SK-N-SH (cell line): ENCODE measurements at places on chromosomes 7 and 10. TPM values are rescaled to one million over a fixed set of nuclear protein-coding genes. Genes with fewer than 3 reads are reported as not detected.

The GIMAP6 gene
- 0.03 and 0.05 TPM in 2 replicates for polyA plus RNA-seq

The CXCL12 gene
- 4.1 and 4.7 TPM in 2 replicates for polyA plus RNA-seq

The PRSS37 gene
- not detected in 2 replicates for polyA plus RNA-seq

The TRIL gene
- 0.18 and 0.28 TPM in 2 replicates for polyA plus RNA-seq

The PNLIPRP3 gene
- polyA plus RNA-seq = not detected in 2 replicates

The EPO gene
- polyA plus RNA-seq = not detected in 2 replicates

The AGAP9 gene
- 9.1 and 9.9 TPM in 2 replicates for polyA plus RNA-seq

The PIP gene
- not detected in 2 replicates for polyA plus RNA-seq

The WDR86 gene
- 1.0 and 2.5 TPM in 2 replicates for polyA plus RNA-seq

The PDE1C gene
- 4.6 and 7.3 TPM in 2 replicates for polyA plus RNA-seq

GRCh38 chr7:997404-998395 lies 14.7 kb downstream of the CYP2W1 start:
- no peak for DNase-seq

- DNase-seq = peak; percentile 67
These were observed at the start of gene ZNF727 for GRCh38 chr7:64045301-64046040. Gene ZNF727, plus strand, starts transcription at chr7:64045434. Its CDS starts 188 bp downstream, at chr7:64045622.

- DNase-seq = no peak
These were observed 274.6 kb downstream of the KCND2 start for GRCh38 chr7:120547605-120548004.

DNA sequence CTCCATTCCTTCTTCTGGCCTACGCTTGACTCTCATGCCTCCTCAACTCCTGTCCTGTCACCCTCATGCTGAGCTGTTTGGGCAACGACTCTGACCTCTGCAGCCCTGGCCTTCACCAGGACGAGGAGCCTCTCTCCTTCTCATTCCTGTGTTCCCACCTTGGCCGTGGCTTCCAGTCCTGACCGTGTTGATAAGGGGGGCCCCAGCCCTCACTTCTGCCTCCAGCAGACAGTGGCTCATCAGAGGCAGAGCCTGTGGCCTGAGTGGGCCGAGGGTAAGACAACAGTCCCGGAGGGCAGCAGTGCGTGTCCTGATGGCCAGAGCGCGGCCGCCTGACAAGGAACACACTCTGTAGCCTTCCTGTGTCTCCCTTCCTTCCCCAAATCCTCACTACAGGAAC lies 61.7 kb upstream of the UBE3C start:
- no peak for DNase-seq

GRCh38 chr7:104228442-104228841 lies 20.6 kb upstream of the ORC5 start:
- DNase-seq = no peak

- DNase-seq = no peak
These were observed 54.6 kb downstream of the SLIT1 start for GRCh38 chr10:97131181-97131628.

GRCh38 chr7:105690325-105690945 lies 109.1 kb upstream of the EFCAB10 start:
- DNase-seq = no peak

GRCh38 chr10:34734918-34735317 lies 80.2 kb downstream of the PARD3 start:
- DNase-seq = no peak

DNA sequence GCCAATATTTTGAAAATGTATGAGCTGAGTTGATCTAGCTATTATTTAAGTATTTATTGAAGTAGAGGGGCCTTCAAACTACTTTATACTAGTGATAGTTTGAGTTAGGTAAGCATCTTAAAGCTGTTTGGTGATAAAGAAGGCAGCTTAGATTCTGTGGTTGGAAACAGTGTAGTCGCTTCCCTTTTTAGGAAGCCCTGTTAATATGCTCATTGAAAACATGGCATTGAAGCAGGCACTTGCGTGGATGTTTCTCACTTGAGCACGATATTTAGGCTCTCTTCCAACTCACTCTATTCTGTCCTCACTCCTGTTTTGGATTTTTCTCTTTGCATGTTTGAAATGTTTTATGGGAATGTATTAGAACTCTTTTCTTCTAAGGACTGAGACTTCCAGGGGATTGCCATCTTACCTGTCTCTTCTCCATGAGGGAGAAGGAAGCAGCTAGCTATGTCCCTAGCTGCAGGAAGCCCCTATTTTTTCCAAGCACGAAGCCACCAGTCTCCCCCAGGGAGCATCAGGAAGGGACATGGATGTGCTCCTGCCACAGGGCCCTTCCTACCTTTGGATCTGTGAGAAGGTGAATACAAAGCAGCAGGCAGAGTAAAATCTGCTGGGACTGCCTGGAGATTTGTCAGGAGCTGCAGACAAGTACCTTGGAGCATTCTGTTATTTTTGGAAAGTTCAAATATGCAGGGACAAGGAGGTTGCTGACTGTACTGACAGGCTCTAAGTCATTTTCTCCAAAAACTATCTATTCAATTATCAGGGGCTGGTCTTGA lies 22.0 kb upstream of the BMPR1A start:
- DNase-seq = no peak

DNA sequence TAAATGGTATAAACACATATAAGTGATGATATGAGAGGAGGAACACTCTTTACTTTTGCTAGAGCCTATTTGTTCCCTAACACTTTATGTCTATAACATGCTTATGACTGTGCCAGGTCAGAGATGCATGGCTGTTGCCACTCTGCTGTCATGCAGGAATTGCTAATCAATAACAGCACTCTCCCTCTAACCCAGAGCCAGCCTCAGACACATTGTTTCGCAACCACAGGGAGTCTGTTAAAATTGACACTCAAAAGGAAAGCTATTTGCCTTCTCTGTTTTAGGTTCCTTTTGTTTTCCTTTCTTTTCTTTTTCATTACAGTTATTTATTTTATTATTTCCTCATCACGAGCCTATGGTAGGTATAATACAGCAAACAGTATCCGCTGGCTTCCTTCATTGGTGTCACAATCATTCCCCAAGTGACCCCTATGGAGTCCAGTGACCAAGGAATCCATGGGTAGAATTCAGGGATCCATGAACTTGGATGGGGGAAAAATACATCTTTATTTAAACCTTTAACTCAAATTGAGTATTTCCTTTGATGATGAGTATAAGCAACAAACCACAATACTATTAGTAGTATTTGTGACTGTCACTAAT lies 6.8 kb downstream of the PON2 start:
- no peak for DNase-seq

DNA sequence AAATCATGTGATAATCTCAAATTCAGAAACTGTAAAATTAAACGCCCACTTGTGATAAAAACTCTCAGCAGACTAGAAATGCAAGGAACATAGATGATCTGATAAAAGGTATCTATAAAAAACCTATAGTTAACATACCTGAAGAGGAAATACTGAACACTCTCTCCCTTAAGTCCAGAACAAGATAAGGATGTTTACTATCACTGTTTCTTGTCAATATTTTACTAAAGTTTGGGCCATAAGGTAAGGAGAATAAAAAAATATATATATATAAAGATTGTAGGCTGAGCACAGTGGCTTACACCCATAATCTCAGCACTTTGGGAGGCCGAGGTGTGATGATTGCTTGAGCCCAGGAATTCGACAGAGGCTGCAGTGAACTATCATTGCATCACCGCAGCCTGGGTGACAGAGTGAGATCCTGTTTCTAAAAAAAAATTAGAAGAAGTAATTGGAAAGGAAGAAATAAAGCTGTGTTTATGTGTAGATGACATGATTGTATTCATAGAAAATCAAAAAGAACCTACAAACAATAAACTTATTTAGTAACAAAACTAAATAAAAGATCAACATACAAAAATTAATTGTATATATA lies 28.4 kb downstream of the MPLKIP start:
- no peak for DNase-seq

DNA sequence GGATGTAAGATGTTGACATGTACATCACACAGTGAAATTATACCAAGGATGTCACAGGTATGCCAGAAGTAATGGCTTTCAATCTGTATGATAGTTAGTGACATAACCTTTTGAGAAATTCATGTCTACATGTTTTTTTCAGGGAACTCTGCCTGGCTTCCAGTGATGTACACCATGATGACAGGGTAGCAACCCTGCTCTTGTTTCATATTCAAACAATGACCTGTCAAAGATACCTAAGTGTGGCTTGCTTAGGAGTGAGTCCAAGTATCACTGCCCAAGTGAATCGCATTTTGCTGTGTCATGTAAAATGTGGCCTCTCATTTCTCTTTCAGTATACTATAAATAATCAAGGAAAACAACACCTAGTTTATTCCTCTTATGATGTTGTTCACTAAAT lies 205.8 kb upstream of the DKK1 start:
- DNase-seq = no peak

- DNase-seq = no peak
These were observed 96.0 kb downstream of the GATA3 start for GRCh38 chr10:8150401-8150905.

GRCh38 chr7:53100091-53100490 lies 64.7 kb downstream of the POM121L12 start:
- DNase-seq = no peak

GRCh38 chr7:157047148-157047547 lies 36.7 kb upstream of the MNX1 start:
- DNase-seq = no peak

DNA sequence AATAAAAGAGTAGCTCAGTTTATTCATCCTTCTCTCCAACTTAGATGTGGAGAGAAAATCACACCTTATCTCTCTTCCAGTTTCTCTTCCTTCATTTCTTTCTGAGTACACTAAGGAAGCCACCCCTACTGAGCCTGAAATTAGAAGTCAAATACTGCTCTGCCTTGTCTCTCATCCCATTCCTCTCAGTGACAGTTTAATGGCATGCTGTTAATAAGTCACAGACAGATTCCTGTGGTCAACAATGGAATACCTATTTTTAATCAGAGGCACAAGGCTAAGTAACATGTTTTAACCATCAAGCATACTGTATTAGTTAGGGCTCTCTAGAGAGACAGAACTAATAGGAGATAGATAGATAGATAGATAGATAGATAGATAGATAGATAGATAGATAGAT lies 253.2 kb downstream of the HTR7 start:
- DNase-seq = no peak

DNA sequence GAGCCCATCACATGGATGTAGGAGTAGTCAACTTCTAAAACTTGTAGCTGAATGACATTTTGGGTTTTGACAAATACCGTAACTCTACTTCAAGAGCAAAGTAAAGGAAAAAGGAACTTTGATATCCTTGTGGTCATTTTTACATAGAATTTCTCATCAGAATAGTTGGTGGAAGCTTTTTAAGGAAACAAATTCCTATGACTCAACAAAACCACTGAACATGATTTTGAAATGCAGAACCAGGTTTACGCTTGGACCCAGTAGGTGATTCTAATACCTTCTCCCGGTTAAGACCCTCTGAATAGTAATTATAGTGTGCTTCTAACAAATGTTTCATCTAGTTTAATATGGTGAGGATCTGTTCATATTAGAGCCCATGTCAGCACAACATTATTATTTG lies 307.8 kb downstream of the GPR37 start:
- no peak for DNase-seq

DNA sequence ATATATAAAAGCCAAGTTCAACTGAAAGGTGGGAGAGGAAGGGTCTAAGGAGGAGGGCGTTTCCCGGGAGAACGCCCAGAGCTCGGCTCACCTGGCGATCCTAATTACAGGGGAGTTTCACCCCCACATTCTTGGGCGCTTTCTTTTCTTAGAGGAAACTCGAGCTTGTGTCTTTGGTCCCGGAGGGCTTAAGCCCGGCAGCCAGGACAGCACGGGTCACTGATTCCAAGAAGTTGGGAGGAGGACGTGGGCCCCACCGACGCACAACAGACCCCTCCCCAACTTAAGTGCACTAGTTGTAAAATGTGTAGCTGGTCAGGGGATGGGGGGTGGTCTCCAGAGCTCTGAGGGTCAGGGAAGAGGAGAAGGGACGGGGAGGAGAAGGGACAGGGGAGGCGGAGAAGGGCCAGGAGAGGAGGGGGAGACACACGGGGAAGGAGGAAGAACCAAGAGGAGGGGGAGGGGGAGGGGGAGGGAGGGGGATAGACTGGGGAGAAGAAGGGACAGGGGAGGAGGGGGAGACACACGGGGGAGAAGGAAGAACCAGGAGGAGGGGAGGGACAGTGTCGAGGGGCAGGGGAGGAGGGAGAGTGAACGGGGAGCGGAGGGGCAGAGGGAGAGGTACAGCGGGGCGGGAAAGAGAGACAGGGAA lies 874 bp downstream of the BAIAP2L1 start:
- DNase-seq = peak; percentile 73

DNA sequence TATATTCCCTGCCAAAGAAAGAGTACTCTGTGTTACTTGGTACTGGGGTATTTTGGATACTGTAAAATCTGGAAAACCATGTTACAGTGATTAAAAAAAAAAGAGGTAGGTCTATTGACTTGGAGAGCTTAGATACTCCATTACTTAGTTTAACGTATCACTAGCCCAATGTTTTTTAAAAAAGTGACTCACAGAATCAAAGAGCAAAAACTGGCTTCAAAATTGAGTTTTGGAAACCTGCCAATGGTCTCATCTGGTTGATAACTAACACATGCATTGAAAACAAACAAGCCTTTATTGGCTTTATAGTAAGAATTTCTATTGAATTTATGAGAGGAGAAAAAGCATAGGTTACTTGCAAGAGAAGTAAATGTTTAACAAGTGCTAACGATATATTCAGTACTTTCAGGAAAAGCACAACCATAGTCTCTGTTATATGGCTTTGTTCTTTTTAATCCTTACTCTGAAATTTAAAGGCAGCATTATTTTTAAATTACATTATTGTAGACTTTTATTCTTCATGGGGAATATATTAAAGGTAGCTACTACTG lies 563.3 kb upstream of the SORCS1 start:
- peak; percentile 8 for DNase-seq

- DNase-seq = no peak
These were observed 240.4 kb downstream of the ARL4A start for GRCh38 chr7:12927635-12928434.

GRCh38 chr7:150358988-150359621 lies 9.5 kb upstream of the REPIN1 start:
- no peak for DNase-seq

DNA sequence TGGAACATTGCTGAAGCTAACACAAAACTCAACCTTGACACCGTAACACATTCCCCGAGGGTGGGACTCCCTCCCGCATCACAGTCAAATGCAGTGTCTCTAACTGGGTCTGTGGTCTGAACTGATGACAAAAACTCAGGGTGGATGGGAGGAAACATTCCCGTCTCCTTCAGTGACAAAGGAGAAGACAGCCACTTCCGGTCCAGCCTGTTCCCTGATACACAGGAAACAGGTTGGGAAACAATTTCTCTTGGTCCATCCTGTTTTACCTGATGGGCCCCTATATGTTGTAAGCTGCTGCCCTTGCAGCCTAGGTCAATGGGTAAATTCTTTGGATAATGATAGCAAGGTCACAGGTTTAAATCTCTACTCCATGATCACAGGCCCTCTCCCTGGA lies 20.4 kb downstream of the SLC13A4 start:
- no peak for DNase-seq

DNA sequence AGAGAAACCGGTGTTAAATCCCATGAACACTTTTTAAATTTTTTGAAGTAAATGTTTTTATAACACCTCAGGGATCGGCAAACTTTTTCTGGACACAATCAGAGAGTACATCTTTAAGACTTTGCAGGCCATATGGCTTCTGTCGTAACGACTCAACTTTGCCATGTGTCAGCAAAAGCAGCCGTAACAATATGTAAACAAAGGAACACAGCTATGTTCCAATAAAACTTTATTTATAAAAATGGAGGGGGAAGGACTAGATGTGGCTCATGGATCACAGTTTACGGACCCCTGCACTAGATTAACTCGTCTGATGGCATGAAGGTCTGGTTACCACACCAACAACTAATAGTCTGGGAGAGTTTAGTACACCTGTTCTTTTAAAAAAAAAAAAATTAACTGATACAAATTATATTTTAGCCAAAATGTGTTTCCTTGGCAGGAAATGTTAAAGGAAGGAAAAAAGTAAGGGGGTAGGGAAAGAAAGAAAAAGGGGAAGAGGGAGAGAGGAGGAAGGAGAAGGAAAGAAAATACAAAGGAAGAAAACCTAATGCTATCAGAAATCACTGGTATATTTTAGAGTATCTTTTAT lies 50.2 kb downstream of the ABI1 start:
- no peak for DNase-seq
